NCI-H187 (cell line): ENCODE measurements at places on chromosomes 7 and 10.

GRCh38 chr7:115505136-115505535 is 525.4 kb downstream of the TFEC start:
- DNase-seq = no peak

GRCh38 chr7:137611606-137612005 is 235.2 kb downstream of the DGKI start:
- no peak for DNase-seq

- no peak for DNase-seq
Observed at GRCh38 chr7:771234-772004, 44.3 kb upstream of the PRKAR1B start.

DNA sequence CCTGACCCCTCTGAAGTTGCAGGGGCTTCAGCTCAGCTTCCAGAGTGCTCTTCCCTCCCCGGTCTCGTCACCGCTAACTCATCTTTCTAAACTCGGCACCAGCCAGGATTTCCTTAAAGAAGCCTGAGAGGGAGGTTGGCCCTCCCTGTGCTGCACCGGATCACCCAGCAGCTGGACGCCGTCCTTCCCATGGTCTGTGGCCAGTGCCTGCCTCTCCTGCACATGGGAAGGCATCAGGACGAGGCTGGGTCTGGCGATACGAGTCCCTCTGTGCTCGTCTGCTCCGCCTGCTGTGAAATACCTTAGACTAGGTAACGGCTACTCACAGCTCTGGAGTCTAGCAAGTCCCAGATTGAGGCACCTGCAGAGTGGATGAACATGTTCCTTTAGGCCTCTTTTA is 179.1 kb downstream of the ZMYND11 start:
- DNase-seq = no peak

- DNase-seq = no peak
Observed at GRCh38 chr7:16098585-16099179, 322.7 kb downstream of the CRPPA start.

DNA sequence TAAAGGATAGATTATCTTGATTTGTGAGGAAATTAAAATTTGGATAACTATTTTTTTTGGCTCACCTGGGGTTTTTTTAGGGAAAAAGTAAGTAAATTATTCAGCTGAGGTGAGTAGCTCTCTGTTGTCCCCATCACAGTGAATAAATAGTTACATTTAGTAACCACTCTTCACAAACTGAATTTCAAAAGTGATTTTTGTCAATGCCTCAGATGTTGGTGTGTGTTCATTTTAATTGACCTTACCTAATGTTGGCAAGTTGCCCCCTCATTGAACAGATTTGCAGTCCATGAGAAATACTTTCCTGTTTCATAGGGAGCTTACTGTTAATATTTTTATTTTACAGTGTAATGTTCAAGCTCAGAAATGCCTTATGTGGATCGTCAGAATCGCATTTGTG is 18.3 kb downstream of the PLEKHA1 start:
- no peak for DNase-seq

DNA sequence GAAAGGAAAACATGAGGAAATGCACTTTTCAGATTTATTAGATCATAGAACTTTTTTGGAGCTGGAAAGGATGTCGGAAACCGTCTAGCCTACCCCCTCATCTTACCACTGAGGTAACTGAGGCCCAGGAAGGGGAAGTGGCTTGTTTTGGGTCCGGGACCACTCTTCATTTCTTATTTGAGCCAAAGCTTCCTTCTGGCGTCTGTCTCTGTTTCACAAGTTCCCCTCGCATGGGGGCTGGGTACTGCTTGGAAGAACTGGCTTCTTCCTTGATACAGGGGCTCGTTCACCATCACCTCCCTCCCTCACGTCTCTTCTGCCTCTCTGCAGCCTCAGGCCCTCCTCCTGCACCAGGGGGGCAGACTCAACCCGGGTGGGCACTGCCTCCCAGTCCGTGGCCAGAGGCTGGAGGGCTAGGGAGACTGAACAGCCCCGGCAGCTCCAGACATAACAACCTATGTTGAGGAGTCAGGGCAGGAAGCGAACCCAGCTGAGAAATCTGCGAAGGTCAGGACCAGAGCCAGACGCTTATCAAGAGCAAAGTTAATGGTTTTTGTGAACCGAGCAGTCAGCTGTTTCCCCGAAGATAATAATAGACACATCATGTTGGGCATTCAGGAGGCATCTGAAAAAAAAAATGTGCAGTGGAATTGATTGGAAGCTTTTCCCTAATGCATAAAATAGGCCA is 12.9 kb downstream of the HTRA1 start:
- no peak for DNase-seq

DNA sequence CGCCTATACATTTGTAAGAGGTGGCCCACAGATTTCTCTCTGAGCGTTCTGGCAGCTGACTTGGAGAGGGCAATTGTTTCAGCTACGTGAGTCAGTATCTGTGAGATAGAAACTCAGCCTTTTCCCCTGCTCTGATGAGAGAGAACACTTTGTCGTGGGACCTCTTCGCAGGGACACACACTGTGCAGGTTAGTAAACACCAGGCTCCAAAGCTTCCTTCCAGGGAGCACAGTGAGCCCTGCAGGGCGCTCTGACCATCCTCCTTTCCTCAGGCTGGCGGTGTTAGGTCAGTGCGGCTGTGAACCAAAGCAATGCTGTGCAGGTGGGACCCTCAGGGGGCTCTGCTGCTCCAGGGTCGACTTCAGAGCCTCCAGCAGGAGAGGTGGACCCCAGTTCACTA is 152.2 kb upstream of the TCF7L2 start:
- DNase-seq = no peak

DNA sequence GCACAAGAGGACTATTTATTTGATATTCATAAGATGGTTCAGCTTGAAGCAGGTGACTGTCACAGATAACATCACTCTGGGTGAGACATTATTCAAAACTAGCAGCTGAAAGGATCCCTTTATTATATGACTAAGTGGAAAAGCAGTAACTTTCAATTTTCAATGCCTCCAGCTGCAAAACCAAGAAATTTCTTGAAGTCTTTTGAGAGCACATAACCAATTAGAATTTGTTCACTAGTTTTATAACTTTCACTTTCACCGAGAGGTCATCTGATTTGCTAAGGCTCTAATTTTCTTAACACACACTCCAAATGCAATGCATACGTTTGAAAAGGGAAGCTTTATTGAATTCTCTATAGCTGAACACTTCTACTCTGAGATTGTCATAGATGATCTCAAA is 88.6 kb upstream of the KLF14 start:
- DNase-seq = no peak

DNA sequence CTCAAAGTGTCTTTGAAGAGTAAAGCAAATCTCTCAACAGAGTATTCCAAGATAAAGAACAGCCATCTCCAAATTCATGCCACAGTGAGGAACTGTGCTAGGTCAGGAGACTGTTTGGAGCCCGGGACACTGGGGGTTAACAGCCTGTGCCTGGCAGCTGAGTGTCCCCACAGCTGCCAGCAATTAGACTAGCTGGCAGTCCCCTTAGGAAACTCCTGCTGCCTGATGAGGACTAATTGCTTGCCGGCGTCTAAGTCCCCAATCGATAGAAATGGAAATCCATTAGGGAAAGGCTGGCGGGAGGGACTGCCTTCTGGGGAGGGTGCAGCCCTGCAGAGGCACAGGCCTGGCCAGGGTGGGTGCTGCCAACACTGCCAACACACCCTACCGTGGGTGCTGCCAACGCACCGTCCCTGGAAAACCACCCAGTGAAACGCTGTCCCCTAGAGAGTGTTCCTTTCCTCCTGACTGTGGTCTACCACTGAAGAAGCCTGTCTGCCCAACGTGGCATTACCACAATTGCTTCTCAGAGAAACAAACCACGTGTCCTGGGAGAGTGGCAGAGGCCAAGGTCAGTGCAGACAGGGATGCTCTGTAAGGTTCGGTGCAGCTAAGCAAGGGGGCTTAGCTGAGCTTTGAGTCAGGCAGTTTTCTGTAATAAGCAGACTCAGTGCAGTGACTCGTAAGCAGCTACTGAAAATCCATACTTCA is 60.8 kb downstream of the XRCC2 start:
- DNase-seq = peak; percentile 30

GRCh38 chr10:25694971-25695370 is 239.1 kb upstream of the MYO3A start:
- DNase-seq = no peak

DNA sequence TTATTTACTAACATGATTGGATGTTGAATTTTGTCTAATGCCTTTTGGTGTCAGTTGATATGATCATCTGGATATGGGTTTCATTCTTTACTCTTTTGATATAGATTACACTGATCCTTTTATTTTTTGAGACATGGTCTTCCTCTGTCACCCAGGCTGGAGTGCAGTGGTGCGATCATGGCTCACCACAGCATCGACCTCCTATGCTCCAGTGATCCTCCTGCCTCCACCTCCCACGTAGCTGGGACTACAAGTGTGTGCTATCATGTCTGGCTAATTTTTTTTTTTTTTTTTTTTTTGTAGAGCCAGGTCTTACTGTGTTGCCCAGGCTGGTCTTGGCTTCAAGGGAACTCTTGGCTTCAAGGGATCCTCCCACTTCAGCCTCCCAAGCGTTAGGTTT is 27.1 kb downstream of the BMS1 start:
- DNase-seq = no peak

- DNase-seq = no peak
Observed at GRCh38 chr10:79065091-79065551, 3.6 kb upstream of the ZMIZ1 start.

DNA sequence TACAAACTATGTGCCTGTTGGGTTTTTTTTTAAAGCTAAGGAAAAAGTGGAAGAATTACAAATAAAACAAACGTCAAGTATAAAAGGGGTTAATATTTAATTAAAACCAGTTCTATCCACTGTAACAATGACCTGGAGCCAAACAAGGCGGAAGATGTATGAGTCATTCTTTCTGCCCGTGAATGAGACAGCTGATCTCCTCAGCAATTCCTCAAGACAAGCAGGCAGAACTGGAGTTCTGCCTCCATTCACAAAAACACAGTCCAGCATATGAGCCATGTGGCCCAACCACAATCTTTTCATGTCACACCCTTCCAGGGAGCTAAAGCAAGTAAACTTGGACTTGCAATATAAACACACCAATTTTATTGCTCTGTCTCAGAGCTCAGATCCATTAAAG is 8.4 kb downstream of the ETV1 start:
- DNase-seq = no peak

DNA sequence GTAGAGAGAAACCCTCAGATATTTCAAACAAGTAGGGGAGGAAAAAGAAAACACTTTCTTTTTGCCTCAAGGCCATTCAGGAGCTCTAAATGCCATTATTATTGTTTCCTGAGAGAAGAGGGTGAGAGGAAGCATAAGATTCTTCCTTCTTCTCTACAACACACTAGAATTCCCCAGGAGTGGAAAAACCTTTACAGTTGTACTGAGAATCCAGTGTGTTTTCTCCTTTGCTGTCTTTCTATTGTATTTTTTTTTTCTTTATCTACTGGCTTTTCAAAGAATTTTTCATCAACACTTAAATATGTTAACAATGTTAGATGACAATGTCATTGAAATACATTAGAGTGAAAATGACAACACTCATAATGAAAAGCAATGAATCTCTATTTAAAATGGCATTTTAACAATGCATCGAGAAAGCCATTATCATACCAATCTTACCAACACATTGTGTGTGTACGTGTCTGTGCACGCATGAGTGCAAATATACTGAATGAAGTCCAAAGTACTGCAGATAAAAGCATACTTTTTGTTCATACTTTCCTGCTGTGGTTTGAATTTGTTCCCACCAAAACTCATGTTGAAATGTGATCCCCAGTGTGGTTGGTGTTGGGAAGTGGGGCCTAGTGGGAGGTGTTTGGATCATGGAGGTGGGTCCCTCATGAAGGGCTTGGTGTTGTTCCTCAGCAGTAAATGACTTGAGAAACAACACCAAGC is 24.2 kb upstream of the MACC1 start:
- peak; percentile 63 for DNase-seq

DNA sequence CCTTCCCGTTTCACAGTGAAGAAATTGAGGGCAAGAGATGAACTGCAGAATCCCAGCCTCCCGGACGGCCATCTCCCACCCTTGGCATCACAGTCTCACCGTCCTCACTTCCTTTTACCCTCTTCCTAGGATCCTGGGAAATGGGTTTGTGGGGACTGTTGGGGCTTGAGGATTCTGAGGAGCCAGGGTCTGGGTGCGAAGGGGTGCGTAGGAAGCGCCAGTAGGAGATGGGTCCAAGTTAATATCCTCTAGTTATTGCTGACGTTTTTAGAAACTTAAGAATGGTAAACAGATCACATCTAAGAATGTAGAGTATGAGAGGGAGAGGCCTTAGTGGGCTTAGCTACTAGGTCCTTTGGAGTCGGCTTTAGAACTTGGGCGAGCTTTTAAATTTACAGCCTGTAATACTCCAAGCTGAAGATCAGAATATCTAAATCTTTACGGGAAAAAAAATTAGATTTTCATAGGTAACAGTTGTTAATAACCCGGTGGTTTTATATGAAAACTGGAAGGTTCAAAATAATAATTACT is 696 bp downstream of the MALSU1 start:
- no peak for DNase-seq

DNA sequence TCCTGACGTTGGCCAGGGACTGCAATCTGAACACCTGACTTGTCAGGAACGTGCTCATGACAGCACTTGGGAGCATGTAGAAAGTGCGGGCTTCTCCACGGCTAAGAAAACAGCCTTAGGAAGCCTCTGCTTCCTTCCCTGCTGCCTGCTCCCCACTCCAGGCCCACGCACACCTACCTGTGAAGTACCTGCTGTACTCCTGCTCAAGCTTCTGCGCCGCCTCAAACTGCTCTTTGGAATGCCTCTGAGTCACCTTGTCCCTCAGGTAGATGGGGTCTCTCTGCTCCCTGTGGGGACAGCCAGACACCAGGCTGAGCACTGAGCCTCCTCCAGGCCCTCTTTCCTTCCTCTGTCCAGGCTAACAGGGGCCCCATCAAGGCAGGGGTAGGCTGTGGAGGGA is 132.7 kb downstream of the DLG5 start:
- no peak for DNase-seq

- DNase-seq = no peak
Observed at GRCh38 chr10:33092596-33092995, 134.6 kb upstream of the ITGB1 start.

DNA sequence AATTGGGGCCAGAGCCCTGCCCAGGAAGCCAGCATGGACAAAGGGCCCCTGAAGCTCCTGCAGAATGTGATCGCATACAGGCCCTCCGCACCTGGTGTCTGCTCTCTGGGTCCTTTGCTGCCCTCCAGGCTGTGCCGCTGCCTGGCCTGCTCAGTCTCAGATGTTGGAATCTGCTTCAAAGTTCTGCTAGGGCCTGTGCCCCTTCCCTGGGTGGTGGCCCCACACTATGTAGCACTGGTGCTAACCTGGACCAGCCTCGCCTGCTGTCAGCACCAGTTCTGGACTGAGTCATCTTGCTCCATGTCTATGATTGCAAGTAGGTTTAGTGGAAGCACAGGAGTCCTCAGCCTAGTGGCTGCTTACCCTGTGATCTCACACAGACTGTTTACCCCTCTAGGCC is 6.3 kb downstream of the MAT1A start:
- no peak for DNase-seq

- DNase-seq = no peak
Observed at GRCh38 chr10:37619336-37619735, 238.1 kb downstream of the ZNF248 start.
